ENCODE measurements at places on chromosomes 2 and 18.
A peak's percentile ranks its signal among the peaks of the same experiment; 100 is the strongest.

GRCh38 chr2:241821460-241822263, 12.7 kb downstream of the NEU4 start:
- no peak for DNase-seq

DNA sequence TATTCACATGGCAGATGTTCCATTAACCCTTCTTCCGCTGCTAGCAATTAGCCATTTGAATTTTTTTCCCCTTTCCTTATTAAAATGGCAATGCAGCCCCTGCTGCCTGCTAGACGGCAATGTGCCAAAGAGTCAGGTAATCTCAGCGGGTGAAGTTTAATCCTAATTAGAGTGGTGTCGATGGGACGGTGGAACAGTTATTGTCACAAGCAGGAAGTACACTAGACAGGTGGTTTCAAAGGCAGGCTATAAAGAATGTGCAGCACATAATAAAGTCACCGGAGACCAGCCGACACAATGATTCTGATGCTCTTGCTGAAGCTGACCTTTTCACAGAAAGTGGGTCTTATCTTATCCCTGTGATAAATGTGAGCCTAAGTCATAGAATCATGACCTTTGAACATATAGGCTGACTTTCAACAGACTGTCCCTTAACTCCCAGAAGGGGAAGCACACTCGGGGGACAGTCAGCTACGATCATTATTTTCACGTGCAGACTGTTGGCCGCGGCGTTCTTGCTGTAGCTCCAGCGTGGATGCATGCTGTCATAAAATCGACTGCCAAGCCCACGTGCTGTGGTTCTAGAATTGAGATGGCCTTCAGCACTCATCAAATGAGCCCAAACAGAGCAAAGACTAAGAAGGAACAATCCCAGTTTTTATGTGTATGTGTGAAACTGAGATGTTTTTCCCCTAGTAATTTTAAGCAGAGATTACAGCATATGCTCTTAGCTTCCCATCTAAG, 926.2 kb upstream of the SOX11 start:
- no peak for DNase-seq

DNA sequence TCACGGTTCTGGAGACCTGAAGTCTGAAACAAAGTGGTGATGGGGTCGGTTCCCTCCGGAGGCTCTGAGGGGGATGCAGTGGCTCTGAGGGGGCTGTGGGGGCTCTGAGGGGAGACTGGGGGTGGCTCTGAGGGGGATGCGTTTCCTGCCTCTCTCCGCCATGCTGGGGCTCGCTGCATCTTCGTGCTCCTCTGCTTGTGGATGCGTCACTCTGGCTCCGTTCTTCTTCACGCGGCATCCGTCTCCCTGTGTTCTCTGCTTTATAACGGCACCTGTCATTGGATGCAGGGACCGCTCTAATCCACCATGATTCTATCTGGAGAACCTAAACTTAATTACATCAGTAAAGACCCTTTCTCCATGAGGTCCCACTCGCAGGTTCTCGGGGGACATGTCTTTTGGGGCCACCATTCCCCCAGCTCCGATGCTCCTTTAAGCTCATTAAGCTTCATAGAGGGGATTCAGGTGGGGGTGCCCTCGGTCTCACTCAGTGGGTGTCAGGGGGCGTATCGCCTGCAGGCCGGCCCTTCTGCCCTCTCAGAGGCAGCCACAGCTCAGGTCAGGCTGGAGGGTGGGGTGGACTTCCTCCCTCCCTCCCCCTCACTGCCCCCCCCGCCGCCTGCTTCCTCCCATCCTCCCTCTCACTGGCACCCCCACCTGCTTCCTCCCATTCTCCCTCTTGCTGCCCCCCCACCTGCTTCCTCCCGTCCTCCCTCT, 18.4 kb downstream of the RTP5 start:
- no peak for DNase-seq

GRCh38 chr2:78890935-78891334, 134.6 kb upstream of the REG3G start:
- no peak for DNase-seq

GRCh38 chr18:42765302-42765701, 350.2 kb downstream of the RIT2 start:
- DNase-seq, result no peak

- DNase-seq, result no peak
Observed at GRCh38 chr2:232225895-232226294, 152.7 kb upstream of the ALPP start.

GRCh38 chr18:62729487-62730386, 14.4 kb downstream of the PHLPP1 start:
- no peak for DNase-seq

GRCh38 chr2:137706786-137707613, 257.3 kb upstream of the HNMT start:
- DNase-seq, result no peak

DNA sequence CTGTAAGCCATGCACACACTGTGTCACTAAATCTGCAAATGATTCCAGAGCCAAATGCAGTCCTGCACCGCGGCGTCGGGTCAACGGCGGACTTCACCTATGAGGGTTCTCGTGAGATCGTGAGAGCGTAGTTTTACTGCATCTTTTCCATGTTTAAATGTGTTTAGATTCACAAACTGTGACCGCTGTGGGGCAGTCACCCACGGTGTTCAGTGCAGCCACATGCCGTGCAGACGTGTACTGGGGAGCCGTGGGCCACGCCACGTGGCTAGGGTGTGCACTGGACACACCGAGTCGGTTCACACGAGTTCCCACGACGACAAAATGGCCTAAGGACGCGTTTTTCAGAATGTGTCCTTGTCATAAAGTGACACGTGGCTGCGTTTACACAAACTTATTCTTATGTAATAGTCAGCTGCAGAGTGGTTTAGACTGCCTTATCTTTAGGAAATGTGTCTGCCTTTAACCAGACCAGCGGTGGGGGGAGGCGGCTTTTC, 34.1 kb downstream of the NFATC1 start:
- no peak for DNase-seq

GRCh38 chr2:127170452-127171197, 49.5 kb downstream of the CYP27C1 start:
- no peak for DNase-seq

GRCh38 chr18:12057419-12058039, 36.1 kb upstream of the ANKRD62 start:
- no peak for DNase-seq

DNA sequence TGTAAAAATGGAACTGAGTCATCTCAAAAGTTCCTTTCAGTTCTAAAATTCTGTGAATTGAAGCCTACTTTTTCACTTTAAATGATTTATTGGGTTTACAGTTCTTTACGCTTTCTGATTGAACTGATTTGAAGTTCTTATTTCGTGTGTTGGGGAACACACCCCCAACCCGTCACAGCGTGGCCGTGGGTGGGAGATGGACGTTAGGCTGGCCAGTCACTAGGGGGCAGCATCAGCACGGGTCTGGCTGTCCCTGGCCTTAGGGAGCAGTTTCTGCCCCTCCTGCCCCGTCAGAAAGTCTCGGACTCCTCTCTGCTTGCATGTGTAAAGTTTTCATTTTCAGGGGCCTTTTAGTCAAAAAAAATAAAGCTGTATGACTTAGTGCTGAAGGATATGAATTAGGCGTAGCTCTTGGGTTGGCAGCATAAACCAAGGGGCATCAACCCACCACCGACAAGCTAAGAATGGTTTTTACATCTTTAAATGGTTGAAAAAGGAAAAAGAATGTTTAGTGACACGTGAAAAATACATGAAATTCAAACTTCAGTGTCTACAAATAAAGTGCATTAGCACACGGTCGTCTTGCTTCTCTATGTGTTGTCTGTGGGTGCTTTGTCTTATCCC, 63.4 kb downstream of the ZCCHC2 start:
- peak; percentile 71 for DNase-seq

DNA sequence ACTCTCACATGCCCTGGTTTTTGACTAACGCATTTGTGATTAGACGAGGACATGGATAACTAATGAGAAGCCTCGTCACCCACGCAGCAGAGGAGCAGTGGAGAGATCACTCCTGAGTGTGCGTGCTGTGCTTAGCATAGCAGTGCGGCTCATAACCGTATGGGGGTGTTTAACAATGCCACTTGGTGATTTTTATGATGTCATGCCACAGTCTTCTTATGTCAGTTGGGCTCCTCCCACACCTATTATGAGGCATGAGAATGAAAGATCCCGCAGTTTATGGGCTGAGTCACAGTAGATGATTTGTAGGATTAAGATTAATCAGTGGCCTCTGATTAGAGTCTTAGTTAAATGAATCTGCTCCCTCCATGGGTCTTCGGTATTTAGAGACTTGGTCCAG, 2.5 kb upstream of the SMIM21 start:
- no peak for DNase-seq

DNA sequence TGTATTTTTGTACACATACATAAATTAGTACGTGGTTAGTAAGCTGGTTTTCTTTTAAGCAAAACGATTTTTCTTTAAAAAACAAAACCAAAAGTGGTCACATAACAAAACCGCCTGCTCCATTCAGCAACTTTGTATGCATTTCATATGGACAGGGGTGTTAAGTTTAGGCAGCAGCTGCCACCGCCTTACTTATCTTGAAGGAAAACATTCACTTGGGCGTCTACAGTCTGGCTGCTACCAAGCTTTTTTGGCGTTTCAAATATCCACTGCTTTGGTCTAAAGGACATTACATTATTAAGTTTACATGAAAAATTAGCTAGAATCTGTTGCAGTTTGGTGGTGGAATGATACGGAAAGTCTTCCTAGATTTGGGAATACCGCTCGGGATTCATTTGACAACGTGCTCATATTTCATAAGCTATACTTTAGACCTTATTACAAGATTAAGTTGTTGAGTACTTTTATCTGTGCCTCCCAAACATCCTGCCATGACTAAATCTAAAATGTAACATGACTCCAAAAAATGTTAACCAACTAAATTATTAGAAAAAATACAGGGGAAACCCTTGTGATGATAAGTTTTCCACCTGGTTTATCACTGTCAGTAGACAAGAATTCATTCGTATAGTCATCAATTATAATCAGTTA, 214.8 kb downstream of the NEDD4L start:
- no peak for DNase-seq

GRCh38 chr18:55381277-55381676, 206.7 kb downstream of the TCF4 start:
- no peak for DNase-seq

DNA sequence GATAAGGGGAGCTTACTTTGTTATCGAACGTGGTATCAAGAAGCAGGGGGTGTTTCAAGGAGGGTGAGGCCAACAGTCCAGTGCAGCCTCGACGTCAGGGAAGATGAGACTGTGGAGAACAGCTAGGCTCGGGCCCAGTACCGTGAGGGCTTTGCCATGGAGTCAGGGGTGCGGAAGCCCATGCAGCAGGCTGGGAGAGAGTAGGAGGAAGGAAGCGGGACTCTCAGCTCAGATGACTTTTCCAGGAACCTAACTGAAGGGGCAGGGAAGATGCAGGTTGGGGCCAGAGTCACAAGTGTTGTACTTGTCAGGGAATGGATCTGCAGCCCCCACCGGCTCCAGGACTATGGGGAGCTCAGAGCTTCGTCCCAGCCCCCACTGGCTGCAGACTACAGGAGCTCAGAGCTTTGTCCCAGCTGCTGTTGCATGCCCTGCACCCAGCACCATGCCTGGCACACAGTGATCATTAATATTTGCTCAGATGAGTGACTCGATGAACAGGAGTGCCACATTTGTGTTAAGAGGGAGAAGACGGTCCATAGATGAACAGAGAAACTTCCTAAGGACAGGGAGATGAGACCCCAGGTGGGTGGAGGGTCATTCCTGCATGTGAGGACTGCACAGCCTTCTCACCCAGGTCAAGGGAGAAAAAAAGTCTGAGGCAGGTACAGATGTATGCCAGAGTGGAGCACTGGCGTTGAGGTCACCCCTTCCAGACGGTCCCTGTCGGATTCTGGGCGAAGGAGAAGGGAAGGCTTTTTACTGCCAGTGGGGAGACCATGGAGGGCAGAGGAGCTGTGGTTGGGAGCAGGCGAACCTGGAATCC, 36.4 kb downstream of the PTGR3 start:
- no peak for DNase-seq

- no peak for DNase-seq
Observed at GRCh38 chr2:84700006-84700405, 180.9 kb downstream of the TRABD2A start.

- DNase-seq, result no peak
Observed at GRCh38 chr2:190755772-190756415, 107.0 kb downstream of the NAB1 start.

- no peak for DNase-seq
Observed at GRCh38 chr2:229048134-229048533, 223.0 kb downstream of the PID1 start.

- no peak for DNase-seq
Observed at GRCh38 chr2:99476629-99477028, 13.2 kb downstream of the REV1 start.

DNA sequence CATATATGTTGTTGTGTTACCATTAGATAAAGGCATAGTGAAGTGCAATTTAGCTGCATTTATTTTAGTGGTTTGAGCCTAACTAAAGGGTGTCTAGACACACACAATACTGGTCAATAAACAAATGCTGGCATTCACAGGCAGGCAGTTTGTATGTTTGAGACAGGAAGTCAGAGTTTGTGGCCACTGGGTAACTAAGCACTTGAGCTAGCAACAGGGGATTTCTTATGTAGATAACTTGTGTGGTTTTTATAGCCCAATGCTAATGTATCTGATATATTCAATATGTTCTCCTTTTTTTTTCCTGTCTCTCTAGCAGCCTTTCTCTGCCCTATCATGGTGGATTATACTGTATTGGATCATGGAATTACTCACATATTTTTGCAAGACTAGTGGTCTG, 38.1 kb downstream of the LRRTM4 start:
- DNase-seq, result no peak

GRCh38 chr18:47709556-47709955, 220.9 kb downstream of the SMAD2 start:
- DNase-seq, result no peak

DNA sequence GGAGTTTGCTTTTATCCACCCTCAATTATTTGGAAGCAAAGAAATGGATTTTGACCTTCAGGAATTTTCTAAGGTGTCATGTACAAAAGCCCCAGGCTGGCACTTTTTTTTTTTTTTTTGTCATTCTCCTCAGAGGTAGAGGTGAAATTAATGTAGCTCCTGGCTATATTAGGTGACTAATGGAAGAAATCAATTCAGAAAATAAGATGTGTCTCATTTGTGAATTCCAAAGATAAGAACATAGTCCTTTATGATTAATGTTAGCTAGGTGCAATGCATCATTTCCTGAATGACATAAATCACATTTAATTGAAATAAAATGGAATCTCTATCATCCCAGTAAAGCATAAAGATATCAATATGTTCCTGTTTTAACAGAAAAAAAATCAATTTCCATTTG, 477.6 kb downstream of the FBXO15 start:
- no peak for DNase-seq

- DNase-seq, result no peak
Observed at GRCh38 chr2:176268976-176269318, 295 bp upstream of the MTX2 start.

GRCh38 chr2:242060212-242060835, 190.8 kb downstream of the RTP5 start:
- no peak for DNase-seq

- no peak for DNase-seq
Observed at GRCh38 chr2:157957596-157957995, 81.5 kb upstream of the ACVR1 start.
